ENCODE measurements at places on chromosomes 7 and 10.

GRCh38 chr10:112774210-112774609 lies 175.8 kb upstream of the TCF7L2 start:
- no peak for DNase-seq

- DNase-seq, result no peak
These were observed 158.2 kb downstream of the ADARB2 start for GRCh38 chr10:1579141-1579491.

GRCh38 chr7:44275957-44276570 lies 49.3 kb downstream of the CAMK2B start:
- DNase-seq, result no peak

DNA sequence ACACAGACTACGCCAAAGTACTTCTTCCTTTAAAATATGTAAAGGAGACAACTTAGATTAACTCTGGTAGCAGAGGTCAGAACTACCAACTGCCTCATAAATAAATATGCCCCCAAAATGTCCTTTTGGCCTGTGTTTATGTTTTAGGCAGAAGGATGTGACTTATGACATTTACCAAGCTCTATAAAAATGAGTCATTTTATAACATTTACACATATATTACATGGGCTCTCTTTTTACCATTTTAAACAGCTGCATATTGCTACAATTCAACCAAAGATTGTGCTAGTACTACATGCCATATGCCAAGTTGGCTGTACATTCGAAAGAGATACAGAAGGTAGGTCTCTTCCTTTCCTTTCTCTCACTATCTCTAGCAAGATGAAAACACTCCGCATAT lies 12.4 kb downstream of the ABLIM1 start:
- DNase-seq, result no peak

DNA sequence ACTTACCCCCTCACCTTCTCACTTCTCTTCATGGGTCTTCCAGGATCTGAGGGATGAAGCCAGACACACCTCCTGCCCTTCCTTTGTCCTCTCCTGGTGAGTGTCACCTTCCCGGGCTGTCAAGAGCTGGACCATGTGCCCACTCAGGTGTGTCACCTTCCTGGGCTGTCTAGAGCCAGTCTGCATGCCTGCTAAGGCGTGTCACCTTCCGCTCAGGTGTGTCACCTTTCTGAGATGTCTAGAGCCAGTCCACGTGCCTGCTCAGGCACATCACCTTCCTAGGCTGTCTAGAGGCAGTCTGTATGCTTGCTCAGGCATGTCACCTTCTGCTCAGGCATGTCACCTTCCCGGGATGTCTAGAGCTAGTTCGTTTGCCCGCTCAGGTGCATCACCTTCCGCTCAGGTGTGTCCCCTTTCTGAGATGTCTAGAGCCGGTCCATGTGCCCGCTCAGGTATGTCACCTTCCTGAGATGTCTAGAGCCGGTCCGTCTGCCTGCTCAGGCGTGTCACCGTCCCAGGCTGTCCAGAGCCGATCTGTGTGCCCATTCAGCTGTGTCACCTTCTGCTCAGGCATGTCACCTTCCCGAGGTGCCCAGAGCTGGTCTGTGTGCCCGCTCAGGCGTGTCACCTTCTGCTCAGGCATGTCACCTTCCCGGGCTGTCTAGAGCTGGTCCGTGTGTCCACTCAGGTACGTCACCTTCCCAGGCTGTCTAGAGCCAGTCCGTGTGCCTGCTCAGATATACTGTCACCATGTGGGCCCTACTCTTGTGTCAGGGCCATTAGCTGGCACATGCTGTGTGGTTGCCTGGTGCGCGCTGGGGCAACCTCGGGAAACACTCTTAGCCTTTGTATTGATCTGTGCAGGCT lies 245.3 kb downstream of the EBF3 start:
- no peak for DNase-seq

- DNase-seq, result no peak
These were observed 3.4 kb downstream of the CDK1 start for GRCh38 chr10:60781661-60782060.

- no peak for DNase-seq
These were observed 6.2 kb downstream of the ADIRF start for GRCh38 chr10:86974484-86974883.

DNA sequence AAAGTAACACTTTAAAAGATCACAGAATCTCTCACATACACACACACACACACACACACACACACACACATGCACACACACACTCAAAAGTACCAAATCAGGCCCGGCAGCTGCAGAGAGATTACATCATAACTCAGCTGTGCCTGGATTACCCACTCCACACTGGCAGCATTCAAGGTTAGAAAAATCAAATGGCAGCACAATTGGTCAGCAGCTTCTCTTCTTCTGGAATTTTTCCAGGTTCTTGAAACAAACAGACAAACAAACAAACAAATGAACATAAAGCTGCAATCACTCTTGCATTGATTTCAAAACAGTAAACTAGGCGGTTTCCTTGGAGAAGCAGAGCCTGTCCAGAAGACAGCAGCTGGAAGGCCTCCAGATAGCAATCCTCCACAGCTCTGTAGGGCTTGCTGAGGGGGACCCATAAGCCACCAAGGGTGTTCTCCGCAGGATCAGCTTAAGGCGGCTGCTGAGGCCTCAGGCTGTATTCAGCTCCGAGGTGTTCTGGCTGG lies 24.5 kb upstream of the FAM133B start:
- no peak for DNase-seq

GRCh38 chr7:36304099-36304425 lies 85.6 kb upstream of the ANLN start:
- DNase-seq, result no peak

- no peak for DNase-seq
These were observed 53.8 kb upstream of the SAMD8 start for GRCh38 chr10:75057680-75058079.

GRCh38 chr10:43774234-43774769 lies 125.6 kb upstream of the ZNF32 start:
- no peak for DNase-seq

Measured in amniotic stem cell (primary cell).